ENCODE measurements at places on chromosomes 4 and X. TPM values are rescaled to one million over a fixed set of nuclear protein-coding genes. Genes with fewer than 3 reads are reported as not detected.

DNA sequence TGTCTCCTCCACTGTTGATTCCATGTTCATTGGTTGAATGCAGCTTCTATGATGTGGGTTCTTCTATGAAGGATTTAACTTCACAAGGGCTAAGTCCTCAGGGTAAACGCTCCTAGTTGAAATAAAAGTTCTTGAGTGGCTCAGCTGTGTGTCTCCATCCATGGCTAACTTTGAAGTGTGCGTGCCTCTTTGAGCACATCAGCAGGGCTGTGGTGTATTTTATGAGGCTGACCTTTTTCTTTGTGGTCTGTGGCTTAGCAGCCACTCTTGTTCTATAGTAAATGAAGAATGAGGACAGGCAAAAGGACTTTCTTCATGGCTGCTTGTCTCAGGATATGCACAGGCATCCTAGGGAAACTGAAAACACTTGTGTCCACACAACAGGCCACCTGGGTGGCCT lies 88.5 kb downstream of the KIT start:
- no peak for DNase-seq

GRCh38 chr4:120286813-120287212 lies 220.2 kb upstream of the MAD2L1 start:
- DNase-seq, result no peak

GRCh38 chr4:18106620-18107019 lies 85.1 kb upstream of the LCORL start:
- DNase-seq, result no peak

DNA sequence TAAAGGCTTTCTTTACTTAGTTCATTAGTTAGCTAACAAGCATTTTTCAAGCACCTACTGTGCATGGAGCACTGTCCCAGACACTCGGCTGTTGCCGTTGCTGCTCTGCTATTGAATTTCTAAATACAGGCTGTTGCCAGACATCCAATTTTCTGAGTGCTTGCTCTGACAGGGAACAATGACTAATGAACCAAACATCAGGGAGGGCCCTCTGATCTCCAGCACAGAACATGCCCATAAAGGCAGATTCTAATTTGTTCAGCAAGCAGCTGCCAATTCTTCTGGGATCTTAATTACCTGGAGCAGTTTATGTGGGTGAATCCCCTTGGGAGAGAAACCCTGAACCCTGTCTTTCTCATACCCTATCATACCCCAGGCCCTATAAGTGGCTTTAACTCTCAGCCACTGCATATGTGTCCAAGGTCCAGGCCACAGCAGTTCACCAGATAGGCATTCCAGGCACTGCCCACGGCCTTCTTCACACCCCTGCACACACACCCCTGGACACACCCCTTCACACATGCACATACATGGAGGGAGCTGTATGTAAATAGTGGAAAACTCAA lies 27.9 kb downstream of the TSC22D3 start:
- DNase-seq, result no peak

GRCh38 chr4:147938496-147938895 lies 206.6 kb downstream of the ARHGAP10 start:
- DNase-seq, result no peak

DNA sequence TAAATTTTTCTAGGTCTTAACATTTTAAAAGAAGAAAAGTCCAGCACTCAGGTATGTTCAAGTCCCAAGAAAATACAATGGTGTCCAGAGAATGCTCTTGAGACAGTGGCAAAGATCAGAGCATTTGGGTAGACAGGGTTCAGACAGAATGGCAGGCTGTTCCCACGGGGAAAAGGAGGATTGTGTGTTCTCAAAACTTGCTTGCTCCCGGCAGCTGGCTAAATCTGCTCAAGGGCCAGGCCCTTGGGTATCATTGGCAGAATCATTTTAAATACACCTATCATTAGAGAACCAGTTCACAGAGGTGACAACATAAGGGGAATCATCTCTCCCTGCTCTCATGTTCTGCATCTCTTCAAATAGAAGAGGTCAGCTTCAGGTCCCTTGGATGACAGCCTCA lies 456.3 kb downstream of the DTHD1 start:
- no peak for DNase-seq

DNA sequence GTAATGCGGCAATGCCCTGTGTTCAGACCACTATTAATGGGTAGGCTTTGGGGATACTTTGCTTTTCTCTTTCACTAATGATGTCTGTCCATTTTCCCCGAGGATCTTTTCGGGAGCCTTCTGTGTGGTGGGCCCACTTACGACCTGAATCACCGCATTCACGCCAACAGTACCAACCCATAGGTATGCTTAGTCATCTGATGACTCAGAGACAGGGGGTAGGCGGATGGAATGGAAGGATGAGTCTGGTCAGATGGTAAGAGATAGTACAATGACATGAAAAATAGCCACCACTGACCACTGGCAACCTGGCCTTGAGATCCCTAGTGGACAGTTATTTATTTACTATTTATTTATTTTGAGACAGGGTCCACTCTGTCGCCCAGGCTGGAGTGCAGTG lies 76.0 kb upstream of the DHRSX start:
- no peak for DNase-seq

- no peak for DNase-seq
These were observed 3.5 kb upstream of the TIMP1 start for GRCh38 chrX:47578692-47579091.

- no peak for DNase-seq
These were observed 358.4 kb upstream of the MAGEB16 start for GRCh38 chrX:35439692-35440091.

Gene AFP
- total RNA-seq, result not detected

Gene TRPC5OS
- total RNA-seq, result not detected

Gene RS1
- total RNA-seq, result not detected

Gene CT83
- total RNA-seq, result not detected

Gene MID2
- 10.9 TPM for total RNA-seq

Gene EVC2
- total RNA-seq, result 2.9 TPM

Gene RAB33A
- 1.9 TPM for total RNA-seq
